Brain (organoid and tissue), 16 donors: ENCODE measurements at places on chromosomes 13 and 19. TPM values are rescaled to one million over a fixed set of nuclear protein-coding genes. Genes with fewer than 3 reads are reported as not detected.

DNA sequence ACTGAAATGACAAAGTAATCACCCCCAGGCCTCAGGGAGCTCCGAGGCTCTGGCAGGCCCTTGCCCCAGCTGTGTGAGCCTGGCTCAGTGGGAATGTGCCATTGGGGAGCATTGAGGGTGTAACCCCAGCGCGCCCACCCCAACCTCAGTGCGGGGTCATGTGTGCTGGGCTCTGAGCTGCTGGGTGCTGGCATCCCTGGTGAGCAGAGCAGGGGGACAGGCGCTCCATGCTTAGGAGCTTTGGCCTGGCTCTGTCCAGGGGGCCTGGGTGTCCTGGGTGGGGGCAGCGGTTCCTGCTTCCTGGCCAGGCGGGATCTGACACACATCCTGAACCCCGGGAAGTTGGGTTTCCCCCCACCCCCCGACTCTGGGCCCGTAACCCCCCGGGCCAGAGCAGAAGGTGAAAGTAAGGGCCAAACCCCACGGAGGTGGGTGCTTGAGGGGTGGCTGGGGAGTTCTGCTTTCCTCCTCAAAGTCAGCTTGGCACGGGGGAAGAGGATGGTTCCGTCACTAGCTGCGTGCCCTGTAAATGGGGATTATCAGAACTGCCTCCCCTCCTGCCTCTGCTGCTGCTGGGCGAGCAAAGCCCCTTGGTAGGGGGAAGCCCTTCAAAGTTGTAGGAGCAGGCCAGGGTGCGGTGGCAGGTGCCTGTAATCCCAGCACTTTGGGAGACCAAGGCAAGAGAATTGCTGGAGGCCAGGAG, 1.7 kb downstream of the LRP3 start:
- no peak for DNase-seq

DNA sequence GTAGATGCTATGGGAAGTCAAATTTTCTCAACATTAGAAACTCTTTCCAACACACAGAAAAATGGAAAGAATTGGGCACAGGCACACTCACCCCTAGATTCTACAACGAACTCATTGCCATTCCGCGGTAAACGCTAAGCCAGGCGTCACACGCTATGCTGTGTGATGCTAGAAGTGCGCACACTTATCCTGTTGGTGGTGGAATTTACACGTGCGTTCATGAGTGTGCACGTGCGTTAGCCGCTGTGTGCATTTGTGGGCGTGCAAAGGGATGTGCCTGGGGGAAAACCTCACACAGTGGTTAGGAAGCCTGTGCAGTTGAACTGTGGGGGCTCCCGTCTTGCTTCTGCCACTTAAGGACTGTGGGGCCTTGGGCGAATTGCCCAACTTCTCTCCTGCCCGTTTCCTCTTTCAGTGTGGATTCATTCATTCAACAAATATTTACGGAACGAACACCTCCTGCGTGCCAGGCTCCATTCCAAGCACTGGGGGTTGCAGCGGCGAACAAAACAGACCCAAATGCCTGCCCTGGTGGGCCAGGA, 7.7 kb downstream of the NFILZ start:
- no peak for DNase-seq

LAIR1 gene
- 4.3 TPM for polyA plus RNA-seq

DNA sequence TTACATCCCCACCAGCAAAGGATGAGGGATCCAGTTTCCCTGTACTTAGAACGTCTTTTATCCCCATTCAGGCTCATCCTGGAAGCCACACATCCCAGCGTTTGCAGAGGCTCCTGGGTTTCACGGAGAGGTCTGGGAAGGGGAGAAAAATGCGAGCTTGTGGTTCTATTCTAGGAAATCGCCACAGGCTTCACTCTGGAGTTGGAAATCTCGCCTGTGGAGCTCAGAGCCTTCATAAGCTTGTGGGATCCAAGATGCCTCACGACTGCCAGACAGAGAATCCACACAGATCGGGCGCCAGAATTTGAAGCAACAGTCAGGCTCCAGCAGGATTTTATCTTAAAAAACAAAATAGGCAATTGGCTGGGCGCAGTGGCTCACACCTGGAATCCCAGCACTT, 157.9 kb downstream of the PTPRS start:
- DNase-seq = peak; percentile 95

DNA sequence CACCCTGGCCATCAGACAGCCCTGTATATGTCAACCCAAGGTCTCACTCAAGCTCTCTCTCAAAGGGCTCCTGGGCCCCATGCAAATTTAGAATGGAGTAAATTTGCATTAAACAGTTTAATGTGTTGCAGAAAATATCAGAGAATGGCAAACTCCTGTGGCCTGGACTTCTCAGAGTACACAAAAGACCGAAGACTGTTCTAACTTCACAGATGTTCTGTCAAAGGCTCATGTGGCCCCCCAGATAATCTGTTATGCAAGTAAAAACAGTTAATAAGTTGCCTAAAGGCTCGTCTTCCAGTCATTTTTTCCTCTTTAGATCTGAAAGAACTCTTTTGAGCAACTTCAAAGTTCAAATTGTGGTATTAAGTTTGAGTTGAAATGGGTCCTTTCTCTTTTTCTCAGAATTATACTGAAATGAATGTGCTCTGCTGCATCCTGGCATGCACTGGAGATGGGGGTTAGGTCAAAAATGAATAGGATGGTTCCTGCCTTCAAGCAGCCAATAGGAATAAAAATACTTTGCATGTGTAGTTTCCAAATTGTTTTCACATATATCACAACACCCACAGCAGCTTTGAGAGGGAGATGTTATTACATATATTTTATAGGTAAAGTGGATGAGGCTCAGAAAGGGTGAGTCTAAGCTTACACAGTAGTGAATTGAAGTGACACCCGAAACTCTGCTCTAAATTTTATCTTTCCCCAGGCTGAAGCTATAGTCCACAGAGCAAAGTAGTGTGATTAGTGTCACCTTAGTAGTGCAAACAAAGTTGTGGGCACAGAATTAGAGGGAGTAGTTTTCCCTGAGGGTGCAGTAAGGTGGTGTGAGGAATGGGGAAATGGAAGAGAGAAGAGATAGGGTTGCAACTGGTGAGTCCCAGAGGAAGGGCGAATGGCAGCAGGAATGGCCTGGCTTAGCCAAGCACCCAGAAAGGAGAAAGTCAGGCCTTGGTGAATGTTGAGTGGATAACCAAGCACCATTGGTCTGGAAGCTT, 205.0 kb upstream of the RFC3 start:
- no peak for DNase-seq

DNA sequence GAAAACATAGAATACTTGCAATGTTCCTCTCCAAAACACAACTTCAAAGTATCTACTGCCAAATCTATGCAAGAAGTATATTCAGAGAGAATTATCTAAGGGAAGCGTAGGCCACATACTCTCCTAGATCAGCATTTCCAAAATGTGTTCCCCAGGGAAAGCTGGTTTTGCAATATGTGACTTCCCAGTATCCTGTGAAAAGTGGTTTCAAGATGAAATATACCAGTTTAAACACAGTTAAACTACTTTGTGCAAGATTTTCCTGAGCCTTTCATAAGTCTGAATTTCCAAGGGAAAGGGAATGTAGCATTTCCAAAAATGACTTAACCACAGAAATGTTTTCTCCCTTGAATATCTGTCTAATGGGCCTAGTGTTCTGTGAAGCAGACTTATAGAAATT, 7.6 kb downstream of the STARD13 start:
- DNase-seq = peak; percentile 51

CILP2 gene
- 6.1 TPM for polyA plus RNA-seq

GRCh38 chr19:17951157-17951989, 15.5 kb upstream of the KCNN1 start:
- DNase-seq = peak; percentile 76

- DNase-seq = no peak
Observed at GRCh38 chr13:20579191-20579590, 12.2 kb downstream of the IFT88 start.

DNA sequence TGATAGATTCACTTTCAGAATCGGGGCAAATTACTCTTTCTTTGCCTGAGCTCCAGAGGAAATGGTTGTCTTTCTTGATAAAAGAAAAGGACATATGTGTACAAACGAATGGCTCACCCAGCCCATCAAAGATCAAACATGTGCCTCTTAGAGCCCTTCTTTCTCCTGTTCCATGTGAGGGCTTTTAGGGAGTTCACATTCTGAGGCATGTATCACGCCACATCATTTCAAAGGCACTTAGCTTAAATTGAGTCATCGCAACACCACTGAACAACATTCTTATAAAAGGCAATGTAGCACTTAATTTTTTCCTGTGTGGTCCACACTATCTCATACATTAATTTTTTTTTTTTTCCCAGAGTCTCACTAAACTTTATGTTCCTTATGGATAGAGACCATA, 521.0 kb downstream of the SUCLA2 start:
- no peak for DNase-seq

DNA sequence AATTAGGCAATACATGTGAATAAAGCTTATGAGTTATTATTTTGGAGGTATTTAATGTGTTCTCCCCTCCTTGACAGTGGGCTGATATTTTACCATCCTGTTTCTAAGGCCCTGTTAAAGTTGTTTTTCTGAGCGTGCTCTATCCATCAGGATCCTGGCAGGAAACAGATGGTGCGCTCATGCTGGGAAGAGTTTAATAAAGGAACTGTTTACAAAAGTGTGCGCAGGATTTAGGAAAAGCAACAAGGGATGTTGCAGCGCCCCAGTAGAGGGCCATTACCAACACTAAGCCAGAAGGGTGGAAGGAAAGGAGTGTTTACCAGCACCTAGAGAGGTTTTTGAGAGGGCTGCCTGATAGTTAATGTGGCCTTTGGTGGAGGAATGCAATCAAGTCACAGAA, 374.5 kb downstream of the KCNRG start:
- DNase-seq = peak; percentile 40

DNA sequence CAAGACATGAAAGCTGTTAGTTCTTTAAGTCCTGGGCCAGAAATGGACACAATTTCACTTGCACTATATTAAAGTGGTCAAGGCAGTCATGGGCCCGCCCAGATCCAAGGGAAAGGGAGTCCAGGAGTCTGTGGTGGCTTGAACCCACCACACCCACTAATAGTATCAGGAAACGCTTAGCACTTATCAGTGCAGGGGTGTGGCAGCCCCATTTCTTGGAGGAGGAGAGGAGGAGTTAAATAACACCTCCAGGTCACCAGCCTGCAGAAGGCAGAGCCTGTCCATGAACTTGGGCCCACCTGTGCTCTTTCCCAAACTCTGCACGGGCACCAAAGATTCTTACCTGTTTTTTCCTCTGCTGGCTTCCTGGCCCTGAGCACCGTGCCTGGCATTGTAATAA, 5.4 kb upstream of the NTN5 start:
- no peak for DNase-seq

GRCh38 chr19:374183-374885, 29.7 kb upstream of the MIER2 start:
- DNase-seq = no peak
